Activated T-cell treated with anti-CD3 and anti-CD28 coated beads, Interleukin-2, amount 50 U/mL, for 72 hours (primary cell): ENCODE measurements at places on chromosomes 7 and 10.

- DNase-seq: no peak
Measured at GRCh38 chr7:111006691-111007090, 84.2 kb upstream of the LRRN3 start.

- no peak for DNase-seq
Measured at GRCh38 chr7:130922206-130923112, 188.5 kb upstream of the KLF14 start.

GRCh38 chr7:2967253-2967652 is 76.4 kb downstream of the CARD11 start:
- no peak for DNase-seq

DNA sequence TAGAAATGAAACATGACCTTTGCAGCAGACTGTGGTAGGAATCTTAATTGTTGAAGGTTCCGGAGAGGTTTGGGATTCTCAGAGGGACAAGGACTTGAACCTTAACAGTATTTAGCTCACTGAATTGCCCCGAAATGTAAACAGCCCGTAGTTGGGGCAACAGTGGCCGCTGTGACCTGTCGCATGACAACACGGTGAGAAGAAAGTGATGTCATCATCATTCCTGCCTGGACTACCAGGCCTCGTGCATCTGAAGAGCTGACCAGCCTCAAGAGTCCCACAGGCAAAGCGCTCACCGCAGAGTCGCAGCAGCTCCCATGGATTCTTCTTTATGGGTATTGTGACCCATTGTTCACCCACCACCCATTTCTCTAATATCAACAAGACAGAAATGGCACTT is 250.6 kb downstream of the KLF6 start:
- DNase-seq: no peak

DNA sequence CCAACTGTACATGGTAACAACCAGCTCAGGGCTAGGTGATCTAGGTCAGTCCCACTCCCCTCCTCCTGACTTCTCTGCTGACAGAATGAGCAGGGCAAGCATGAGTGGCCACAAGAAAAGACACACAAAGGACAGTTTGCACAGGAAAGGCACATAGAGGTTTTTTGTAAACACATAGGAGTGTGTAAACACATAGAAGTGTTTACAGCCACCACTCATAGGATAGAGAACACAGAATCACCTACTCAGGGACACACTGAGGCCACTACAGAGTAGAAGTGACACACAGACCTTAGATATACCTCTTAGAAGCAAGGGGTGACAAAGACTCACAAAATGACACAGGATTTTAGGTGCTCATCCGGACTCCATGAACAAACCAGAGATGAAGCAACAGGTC is 19.0 kb downstream of the NUDCD3 start:
- DNase-seq: no peak

GRCh38 chr7:5382281-5382892 is 41.2 kb downstream of the TNRC18 start:
- no peak for DNase-seq

DNA sequence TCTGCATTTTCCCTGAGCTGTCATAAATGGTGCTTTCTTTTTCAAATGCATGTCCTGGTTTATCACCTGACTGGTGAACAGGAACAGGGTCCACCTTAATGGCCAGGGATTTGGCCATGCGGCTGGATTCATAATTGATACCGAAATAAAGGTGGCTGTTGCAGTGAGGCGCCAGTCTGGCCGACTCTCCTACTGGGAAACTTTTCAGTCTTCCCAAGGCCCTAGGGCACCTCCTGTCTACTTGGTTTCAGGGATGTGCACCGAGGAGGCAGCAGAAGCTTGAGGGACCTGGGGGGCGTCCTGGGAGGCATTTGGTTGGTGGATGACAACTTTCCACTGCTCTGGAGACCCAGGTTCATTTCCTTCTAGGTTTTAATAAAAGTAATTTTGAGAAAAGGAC is 46.4 kb upstream of the FIGNL1 start:
- DNase-seq: no peak

- DNase-seq: no peak
Measured at GRCh38 chr7:98541101-98541500, 76.0 kb upstream of the NPTX2 start.

GRCh38 chr7:45407730-45408408 is 166.3 kb upstream of the ADCY1 start:
- no peak for DNase-seq
